Omental fat pad (tissue), 4 donors: ENCODE measurements at places on chromosomes 13 and 19. TPM values are rescaled to one million over a fixed set of nuclear protein-coding genes. Genes with fewer than 3 reads are reported as not detected.

HSH2D gene
- 5.8 TPM for total RNA-seq

PRTN3 gene
- total RNA-seq: not detected

NPAS1 gene
- not detected for total RNA-seq

LIM2 gene
- not detected for total RNA-seq

TPRX1 gene
- total RNA-seq: not detected

FPR3 gene
- 32.7 TPM for total RNA-seq

GJA3 gene
- 0.60 TPM for total RNA-seq

AMER2 gene
- 0.95 TPM for total RNA-seq

NOVA2 gene
- 5.8 TPM for total RNA-seq

ZNF260 gene
- 5.3 TPM for total RNA-seq

ADAMTS10 gene
- 46.7 TPM for total RNA-seq

TTYH1 gene
- total RNA-seq: 0.28 TPM

FGF9 gene
- total RNA-seq: 5.3 TPM

TNFSF13B gene
- total RNA-seq: 4.7 TPM

PRR19 gene
- total RNA-seq: 0.31 TPM

AP2S1 gene
- 96.6 TPM for total RNA-seq

KIR3DL1 gene
- total RNA-seq: not detected

IGFL1 gene
- not detected for total RNA-seq

PSG6 gene
- not detected for total RNA-seq

SELENOW gene
- total RNA-seq: 396 TPM

FAM187B gene
- total RNA-seq: not detected

DMKN gene
- 40.7 TPM for total RNA-seq

RNF17 gene
- total RNA-seq: 0.32 TPM

CYP4F3 gene
- 1.4 TPM for total RNA-seq

FCGBP gene
- 39.7 TPM for total RNA-seq

PRODH2 gene
- total RNA-seq: not detected
